ENCODE measurements at places on chromosomes 7 and 10.

DNA sequence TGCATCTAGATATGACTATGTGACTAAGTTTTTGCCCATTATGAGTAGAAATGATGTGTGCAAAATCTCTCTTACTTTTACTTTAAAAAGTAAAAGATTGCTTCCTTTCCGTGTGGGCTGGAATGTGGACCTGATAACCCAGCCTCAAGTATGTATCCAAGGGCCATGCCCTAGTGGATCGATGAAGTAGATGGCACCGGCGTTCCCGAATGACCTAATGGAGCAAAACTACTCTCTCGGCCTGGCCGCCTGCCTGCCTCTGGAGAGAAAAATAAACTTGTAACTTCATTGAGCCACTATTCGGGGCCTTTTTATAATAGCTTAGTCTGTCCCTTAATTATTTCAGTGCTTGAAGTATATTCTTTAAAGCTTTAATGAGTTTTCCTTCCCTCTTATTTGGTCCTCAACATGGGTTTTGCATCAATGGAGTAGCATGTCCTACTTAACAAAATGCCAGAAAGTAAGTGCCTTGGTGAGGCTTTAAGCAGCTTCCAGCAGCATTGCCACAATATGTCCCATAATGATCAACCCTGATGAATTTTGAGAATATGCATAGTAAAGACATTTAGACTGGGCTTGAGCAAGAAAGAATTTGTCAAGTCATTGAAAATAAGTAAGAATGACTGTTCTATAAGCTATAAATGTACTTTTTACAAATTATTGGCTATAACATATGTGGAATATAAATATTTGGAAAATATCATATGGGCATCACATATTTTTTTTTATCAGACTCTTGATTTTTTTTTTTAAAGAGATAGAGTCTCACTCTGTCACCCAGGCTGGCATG is 61.4 kb downstream of the PLXDC2 start:
- no peak for DNase-seq

GRCh38 chr10:44386546-44387052 is 1.7 kb upstream of the CXCL12 start:
- no peak for DNase-seq

- no peak for DNase-seq
Measured at GRCh38 chr7:52482076-52482475, 553.4 kb upstream of the POM121L12 start.

GRCh38 chr10:13706175-13706574 is 119.4 kb downstream of the PRPF18 start:
- no peak for DNase-seq

DNA sequence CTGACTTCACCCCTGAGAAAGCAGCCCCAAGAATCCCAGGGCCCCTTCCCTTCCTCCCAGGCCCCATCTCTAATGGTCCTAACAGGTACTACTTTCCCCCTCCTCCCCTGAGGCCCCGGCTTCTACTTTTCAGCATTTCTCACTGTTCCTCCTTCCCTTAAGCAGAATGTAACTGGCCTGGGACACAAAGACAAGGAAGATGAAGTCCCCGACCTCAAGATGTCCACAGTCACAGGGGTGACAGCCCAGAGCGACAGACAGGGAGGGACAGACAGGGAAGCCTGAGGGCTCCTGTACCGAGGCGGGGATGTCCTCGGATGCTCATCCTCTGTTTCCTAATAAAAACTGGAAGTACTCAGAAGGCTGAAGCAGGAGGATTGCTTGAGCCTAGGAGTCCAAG is 11.6 kb downstream of the AOC1 start:
- DNase-seq = no peak

- DNase-seq = no peak
Measured at GRCh38 chr7:42159130-42159529, 77.9 kb downstream of the GLI3 start.

- DNase-seq = no peak
Measured at GRCh38 chr7:37786741-37787569, 61.4 kb upstream of the NME8 start.

- no peak for DNase-seq
Measured at GRCh38 chr7:130943336-130943901, 209.4 kb upstream of the KLF14 start.

- DNase-seq = no peak
Measured at GRCh38 chr7:79241288-79242060, 212.0 kb downstream of the MAGI2 start.

GRCh38 chr7:29464753-29465152 is 98.9 kb upstream of the PRR15 start:
- no peak for DNase-seq

DNA sequence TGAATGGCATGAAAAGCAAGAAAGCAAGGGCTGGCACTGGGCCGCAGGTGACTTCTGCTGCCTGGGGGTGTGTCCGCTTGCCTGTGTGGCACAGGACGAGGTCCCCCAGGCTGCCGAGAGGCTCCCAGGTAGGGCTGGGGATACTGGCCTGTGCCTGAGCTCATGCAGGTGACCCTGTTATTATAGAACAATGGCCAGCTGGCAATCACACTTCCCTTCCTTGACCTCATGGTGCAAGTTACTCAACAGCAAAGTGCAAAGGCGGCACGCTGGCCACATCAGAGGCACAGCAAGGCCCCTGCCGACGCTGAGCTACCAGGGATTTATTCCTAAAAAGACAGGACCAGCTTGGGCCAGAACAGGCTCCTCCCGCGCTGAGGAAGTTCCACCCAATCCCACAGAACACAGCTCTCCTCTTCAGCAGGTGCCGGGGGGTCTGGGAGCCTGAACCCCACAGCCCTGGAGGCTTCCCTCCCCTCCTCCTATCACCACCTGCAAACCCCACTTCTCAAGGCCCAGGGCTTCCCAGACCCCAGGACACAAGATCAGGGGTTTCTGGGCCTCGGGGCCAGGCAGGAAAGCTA is 1.4 kb upstream of the ADAM8 start:
- DNase-seq = no peak

- no peak for DNase-seq
Measured at GRCh38 chr10:57222603-57223002, 861.5 kb upstream of the ZWINT start.

GRCh38 chr7:14688208-14688607 is 214.3 kb downstream of the DGKB start:
- no peak for DNase-seq

GRCh38 chr10:44069573-44069972 is 315.3 kb downstream of the CXCL12 start:
- no peak for DNase-seq

DNA sequence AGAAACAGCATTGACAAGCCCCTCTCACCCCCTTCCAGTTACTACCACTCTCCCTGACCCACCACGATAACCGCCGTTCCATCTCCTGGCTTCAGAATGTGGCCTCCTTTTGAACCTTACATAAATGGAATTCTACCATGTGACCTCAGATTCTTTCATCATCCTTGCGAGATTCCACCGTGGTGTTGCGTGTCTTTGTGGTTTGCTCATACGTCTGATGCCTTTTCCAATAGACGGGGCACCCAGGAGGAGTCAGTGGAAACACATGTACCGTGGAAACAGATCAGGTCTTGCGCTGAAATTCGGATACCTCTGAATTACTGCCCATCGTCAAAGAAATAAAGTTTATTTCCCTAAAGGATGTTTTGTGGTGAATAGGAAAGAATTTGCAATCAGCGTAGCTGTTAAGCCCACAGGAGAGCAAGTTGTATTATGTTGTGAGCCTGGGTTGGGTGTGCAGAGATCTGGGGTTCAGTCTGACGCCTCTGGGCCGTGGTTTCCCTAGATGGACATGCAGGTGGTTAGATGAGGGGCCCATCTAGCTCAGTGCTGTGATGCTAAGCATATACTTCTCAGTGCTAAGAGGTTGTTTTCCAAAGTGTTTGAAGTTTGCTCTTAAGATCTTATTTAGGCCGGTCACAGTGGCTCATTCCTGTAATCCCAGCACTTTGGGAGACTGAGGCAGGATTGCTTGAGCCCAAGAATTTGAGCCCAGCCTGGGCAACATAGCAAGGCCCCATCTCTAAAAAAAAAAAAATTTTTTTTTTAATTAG is 29.1 kb downstream of the GTF2IRD1 start:
- DNase-seq = no peak

- DNase-seq = no peak
Measured at GRCh38 chr7:36564489-36564888, 159.8 kb downstream of the AOAH start.

DNA sequence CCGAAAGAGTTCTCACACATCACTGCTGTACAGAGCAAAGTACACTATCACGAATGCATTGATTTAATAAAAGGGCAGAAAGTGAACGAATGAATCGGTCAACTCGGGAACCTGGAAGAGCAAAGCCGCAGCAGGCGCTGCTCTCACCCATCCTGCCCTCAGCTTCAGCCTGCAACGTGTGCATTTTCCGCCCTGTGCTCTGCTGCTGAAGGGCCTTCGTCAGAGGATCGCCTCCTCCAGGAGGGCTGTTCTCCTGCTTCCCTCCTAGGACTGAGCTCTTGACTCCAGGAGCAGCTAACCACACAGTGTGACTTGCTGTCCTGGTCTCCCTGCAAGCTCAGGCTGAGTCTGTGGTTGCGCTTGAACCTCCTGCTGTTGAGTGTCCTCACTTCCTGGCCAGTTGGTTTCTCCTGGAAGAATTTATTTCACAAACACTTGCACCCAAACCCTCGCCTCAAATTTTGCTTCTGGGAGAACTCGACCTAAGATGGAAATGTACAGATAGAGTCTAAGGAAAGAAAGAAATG is 473.0 kb upstream of the KLF6 start:
- DNase-seq = no peak

GRCh38 chr7:75727881-75728593 is 10.7 kb downstream of the HIP1 start:
- DNase-seq = peak; percentile 2

DNA sequence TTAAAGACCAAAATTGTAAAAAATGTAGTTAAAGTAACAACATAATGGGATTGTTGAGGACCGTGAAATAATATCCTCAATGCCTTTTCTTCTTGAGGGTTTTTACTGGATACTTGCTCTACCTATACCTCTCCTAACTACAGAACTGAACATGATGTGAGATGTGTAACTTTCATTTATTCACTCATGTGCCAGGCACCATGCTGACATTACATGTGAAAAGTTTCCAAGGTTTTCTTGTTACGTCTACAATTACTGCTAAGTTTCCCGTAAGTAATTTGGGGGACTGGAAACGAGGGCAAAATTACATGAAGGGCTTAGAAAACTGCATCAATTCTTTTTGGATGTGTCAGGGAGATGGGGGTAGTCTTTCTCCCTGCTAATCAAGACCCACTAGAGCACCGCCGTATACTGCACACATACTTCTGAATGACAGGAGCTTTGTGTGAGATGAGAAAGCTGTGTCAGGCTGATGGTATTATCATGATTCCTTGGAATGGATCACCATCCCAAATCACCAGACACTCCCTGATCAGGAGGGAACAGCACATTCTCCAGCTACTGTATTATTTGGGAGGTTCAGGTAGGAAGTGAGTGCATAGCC is 41.8 kb downstream of the PTPRZ1 start:
- no peak for DNase-seq

Data from stimulated activated CD4-positive, alpha-beta T cell treated with anti-CD3 and anti-CD28 coated beads, Interleukin-4, amount 100 ng/mL, for 4 hours (primary cell).